Stimulated activated CD8-positive, alpha-beta memory T cell treated with anti-CD3 and anti-CD28 coated beads, Interleukin-15, amount 100 ng/mL, for 48 hours (primary cell): ENCODE measurements at places on chromosomes 13 and 19.

DNA sequence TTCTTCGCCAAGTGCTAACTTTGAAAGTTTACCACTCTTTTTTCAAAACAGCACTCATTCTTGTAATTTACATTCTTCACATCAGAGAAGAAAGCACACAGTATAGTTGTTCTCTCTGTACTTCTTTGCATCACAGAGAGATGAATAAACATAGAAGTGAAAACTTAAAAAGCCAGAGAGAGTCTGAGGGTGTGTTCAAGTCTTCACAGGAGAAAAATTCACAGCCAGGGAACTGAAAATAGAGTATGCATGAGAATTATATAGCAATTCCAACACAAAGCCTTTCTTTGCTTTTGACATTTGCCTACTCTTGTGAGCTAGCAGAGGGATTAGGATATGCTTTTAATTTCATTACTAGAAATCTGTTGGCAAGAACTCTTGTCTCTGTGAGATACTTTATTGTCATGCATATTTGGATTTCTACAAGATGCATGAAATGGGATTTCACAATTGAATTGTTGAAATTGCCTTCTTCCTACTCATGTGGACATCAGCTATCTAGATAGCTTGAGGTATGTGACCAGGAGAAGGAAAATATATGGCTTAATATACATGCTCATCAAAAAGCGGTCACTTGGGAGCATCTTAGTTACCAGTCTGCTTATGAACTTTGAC is 166.1 kb downstream of the SLC7A1 start:
- DNase-seq: no peak

GRCh38 chr19:42158926-42159325 is 26.7 kb upstream of the POU2F2 start:
- DNase-seq: no peak

- no peak for DNase-seq
Observed at GRCh38 chr13:111203736-111204389, 88.8 kb downstream of the ARHGEF7 start.

DNA sequence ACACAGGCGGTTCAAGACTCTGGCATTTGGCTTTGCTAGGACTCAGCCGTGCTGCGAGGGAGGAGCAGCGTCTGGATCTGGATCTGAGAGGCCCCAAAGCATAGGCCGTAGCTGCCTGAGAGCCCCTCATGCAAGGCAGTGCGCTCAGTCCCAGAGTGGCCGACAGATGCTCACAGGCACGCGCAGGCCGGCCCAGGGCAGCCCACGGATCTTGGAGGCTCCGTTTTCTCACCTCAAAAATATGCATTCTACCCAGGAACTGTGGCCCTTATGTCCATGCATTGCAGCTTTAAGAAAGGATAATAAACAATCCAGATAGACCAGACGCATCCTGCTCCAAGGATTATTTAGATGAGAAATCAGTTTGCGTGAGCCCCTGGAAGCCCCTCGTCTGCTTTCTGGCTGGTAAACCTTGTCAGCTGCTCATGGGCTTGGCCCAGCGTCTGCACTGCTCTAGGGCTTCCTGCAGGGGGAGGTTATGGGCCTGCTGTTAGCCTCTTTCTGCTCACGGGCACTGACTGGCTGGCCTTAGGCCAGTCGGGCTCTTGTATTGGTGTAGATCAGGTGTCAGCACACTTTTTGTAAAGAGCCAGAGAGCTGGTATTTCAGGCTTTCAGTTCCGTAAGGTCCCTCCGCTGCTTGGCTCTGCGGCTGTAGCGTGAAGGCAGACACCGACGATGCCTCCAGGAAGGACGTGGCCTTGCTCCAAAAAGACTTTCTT is 24.2 kb downstream of the TEX29 start:
- DNase-seq: no peak

- DNase-seq: no peak
Observed at GRCh38 chr13:23050126-23050525, 130.7 kb upstream of the SGCG start.

DNA sequence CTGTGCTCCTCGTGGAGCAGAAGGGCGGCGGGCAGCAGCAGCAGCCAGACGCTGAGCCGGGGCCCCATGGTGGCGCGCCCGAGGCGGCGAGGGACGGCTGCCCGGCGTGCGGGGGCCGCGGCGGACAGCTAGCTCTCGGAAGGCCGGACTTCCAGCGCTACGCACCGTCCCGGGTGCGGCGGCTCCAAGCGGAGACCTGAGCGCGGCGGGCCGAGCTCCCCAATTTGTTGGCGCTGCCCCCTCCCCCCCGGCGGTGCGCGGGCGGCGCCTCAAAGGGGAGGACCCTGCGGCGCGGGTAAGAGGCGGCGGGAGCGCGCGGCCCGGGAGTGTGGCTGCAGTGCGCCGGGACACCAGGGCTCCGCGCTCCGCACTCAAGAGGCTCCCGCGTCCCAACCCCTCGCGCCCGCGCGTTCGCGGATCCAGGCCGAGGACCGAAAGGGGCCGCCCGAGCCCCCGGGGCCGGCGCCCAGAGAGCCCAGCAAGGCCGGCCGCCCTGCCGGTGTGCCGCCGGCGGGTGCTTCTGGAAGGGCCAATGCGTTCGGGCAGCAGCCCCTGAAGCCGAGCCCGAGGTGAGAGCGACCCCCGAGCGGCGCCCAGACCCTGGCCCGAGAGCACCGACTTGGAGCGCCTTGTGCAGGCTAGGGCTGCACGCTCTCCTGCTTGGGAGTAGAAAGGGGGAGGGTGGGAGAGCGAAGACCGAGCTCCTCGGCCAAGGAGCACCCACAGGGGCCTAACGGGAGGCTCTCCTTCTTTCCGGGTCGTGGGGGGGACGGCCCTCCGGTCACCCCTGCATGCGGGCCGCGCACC is at the start of the genes COL4A1 and COL4A2:
Gene COL4A1 (minus strand): TSS at position 198 of the 807 bp plus-strand sequence. CDS start 130 bp downstream, at position 68.
Gene COL4A2 (plus strand): TSS at position 325 of the 807 bp plus-strand sequence. CDS start 620 bp downstream, outside the sequence.
- DNase-seq: no peak

DNA sequence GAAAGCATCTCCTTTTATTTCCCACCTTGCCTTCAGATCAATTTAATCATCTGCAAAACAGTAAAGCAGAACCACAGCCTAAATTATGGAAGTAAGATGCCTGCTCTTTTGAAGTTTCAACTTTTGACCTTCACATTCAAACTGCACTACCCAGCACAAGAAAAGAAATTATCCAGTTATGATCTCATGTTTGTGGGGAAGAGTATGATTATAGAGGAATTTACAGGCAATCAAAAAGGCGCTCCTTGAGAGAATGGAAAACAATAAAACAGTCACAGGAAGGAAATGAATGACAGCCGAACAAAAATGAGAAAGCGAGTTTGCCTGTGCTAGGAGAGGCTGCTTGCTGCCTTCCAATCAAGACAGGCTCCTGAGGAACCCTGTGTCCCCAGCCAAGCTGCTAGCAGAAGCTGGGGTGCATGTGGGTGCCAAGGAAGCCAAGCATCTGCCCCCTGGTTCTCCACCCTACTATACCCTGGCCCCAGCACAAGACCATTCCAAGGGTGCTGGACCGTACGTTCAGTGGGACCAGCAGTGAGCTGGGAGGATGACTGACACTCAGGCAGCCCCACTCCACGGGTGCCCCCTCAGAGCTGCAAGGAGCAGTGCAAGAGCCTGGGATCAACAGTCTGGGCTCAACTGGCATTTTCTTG is 47.8 kb downstream of the PEPD start:
- DNase-seq: no peak

- no peak for DNase-seq
Observed at GRCh38 chr13:26979334-26979733, 192.3 kb downstream of the USP12 start.

DNA sequence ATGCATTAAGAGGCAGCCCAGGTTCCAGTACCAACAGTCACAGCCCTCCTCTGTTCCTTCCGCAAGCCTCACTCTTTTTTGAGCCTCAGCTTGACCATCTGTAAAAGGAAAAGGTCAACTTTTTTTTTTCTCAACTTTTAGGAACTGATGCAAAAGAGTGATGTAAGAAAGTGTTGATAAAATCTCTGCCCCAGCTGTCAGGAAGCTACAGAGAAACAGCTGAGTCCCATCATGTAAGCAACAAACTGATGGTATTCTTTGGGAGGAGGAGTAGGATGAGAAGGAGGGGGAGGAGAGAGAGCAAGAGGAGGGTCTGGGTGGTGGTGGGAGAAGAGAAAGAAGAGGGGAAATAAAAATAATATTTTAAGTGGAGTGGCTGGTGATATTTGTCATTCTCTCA is 233.9 kb upstream of the TSHZ3 start:
- no peak for DNase-seq

- no peak for DNase-seq
Observed at GRCh38 chr13:97319113-97319720, 97.1 kb downstream of the MBNL2 start.

- DNase-seq: no peak
Observed at GRCh38 chr19:28927456-28927855, 285.5 kb downstream of the UQCRFS1 start.

- no peak for DNase-seq
Observed at GRCh38 chr19:6769006-6769619, 1.9 kb upstream of the SH2D3A start.

DNA sequence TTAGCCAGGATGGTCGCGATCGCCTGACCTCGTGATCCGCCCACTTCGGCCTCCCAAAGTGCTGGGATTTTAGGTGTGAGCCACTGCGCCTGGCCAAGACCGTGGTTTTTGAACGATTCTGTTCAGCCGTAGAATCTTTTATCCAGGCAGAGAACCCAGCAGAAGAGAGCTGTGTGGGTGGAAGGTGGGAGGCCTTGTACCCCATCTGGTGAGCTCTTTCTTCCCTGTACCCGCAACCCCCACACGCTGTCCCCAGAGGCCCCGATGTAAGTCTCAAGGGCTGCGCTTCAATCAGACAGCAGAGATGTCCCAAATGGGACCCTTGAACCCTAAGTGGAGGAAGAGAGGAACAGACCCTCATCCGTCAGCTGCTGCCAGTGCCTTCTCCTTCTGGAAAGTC is 3.7 kb downstream of the SLC25A23 start:
- DNase-seq: no peak

- DNase-seq: peak; percentile 82
Observed at GRCh38 chr19:49664171-49665035, 1.3 kb downstream of the IRF3 start.

DNA sequence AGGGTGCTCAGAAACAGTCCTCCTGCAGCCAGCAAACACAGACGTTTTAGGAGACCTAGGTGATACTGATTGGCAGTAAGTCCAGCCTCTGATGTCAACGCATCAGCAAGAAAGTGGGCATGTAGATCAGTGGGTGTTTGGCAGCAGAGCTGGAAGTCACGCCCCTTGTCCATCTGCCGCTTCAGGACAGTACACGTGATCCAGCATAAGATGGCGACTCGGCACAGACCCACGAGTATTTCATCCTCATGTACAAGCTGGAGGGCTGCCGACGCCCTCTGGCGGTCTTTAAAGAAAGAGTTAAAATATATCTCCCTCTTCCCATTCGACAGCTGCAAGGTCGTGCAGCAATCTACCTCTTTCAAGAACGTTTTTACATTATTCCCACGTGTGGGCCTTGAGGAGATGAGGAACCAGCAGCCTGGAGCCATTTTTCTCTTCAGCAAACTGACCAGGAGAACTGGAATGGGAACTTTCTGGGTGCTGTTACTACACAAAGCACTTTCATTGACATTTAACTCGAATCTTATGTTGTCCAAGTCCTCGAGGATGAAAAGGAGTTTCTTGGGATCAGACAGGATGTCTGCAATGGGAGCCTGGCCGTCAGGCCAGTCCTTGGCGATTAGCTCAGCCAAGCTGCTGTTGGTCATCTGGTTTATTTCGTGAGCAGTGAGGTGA is 22.3 kb downstream of the NLRP11 start:
- peak; percentile 36 for DNase-seq

GRCh38 chr13:99033814-99034213 is 56.0 kb upstream of the DOCK9 start:
- DNase-seq: no peak

- DNase-seq: no peak
Observed at GRCh38 chr13:109998037-109998436, 211.7 kb upstream of the IRS2 start.

- no peak for DNase-seq
Observed at GRCh38 chr13:21399741-21400140, 59.4 kb downstream of the ZDHHC20 start.

- no peak for DNase-seq
Observed at GRCh38 chr13:99103536-99103935, 97.1 kb upstream of the UBAC2 start.

DNA sequence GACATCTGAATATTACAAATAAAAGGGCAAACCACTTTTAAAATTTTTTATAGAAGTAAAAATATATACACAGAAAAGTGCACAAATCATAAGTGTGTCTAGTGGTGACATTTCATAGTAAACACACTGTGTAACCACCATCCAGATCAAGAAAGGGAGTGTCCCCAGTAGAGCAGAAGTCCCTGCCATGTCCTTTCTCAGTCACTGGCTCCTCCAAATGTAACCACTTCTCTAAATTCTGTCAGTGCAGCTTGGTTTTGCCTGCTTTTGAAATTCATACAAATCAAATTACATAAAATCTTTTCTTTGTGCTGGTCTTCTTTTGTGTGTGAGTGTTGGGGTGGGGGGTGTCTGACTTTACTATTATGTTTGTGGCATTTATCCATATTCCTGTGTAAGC is 116.5 kb downstream of the RBM26 start:
- no peak for DNase-seq

GRCh38 chr13:99495466-99496183 is 5.6 kb upstream of the TM9SF2 start:
- DNase-seq: no peak

DNA sequence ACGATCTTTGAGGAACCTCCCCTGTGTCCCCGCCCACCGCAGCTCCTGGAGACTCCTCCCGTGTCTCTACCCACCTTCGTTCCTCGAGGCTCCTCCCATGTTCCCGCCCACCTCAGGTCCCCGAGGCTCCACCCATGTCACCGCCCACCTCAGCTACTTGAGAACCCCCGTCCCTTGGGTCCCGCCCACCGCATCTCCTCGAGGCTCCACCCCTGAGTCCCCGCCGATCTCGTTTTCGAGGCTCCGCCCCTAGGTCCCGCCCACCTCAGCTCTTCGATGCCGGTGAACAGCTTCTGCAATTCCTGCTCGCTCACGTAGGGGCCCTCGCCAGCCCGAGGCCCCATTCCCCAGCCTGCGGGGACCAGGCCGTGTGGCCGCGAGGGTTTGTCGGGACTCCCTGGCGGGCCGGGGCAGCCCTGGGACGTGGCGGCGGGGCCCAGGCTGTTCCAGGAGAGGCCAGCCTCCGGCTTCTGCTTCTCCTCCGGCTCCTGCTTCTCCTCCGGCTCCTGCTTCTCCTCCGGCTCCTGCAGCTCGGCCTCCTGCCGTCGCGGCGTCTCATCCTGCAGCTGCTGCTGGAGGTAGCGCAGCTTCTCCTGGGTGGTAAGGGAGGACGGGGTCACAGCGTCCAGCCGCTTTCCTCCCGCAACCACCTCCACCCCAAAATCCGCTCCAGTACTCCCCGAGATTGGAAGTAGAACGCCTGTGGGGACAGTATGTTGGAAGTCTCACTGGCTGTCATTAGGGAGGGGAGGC is 16.7 kb downstream of the TSKS start:
- DNase-seq: peak; percentile 45

DNA sequence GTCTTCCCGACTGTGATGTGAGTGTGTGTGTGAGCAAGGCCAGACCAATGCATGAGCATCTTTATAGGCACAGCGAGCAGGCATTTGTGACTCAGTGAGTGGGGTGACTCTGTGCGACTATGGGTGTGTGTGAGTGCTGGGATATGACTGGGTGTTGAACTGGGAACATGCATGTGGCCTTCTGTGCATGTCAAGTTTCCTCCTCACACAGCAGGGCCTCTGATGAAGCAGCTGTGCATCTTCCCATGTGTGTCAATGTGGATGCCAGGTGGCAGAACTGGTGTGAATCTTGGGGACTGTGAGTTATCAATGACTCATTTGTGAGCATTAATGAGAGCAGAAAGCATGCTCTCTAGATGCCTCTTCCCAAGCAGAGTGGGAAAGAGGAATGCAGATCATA is 12.1 kb upstream of the LGALS14 start:
- no peak for DNase-seq

- no peak for DNase-seq
Observed at GRCh38 chr13:50893211-50893852, 16.3 kb upstream of the RNASEH2B start.
